Eye (tissue), 1 donor: ENCODE measurements at places on chromosomes 13 and 19.
A peak's percentile ranks its signal among the peaks of the same experiment; 100 is the strongest.

DNA sequence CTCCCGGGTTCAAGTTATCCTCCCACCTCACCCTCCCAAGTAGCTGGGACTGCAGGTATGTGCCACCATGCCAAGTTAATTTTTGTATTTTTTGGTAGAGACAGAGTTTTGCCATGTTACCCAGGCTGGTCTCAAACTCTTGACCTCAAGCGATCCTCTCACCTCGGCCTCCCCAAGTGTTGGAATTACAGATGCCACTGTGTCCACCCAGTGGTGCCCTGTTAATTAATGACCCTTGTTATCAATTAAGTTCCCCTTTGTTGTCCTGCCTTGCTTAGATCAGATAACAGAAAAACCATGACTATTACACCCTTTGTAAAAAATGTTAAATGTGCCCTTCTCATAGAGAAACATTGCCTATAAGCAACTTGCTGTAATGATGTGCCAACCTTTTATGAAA, 34.4 kb upstream of the IGFL1 start:
- no peak for DNase-seq

DNA sequence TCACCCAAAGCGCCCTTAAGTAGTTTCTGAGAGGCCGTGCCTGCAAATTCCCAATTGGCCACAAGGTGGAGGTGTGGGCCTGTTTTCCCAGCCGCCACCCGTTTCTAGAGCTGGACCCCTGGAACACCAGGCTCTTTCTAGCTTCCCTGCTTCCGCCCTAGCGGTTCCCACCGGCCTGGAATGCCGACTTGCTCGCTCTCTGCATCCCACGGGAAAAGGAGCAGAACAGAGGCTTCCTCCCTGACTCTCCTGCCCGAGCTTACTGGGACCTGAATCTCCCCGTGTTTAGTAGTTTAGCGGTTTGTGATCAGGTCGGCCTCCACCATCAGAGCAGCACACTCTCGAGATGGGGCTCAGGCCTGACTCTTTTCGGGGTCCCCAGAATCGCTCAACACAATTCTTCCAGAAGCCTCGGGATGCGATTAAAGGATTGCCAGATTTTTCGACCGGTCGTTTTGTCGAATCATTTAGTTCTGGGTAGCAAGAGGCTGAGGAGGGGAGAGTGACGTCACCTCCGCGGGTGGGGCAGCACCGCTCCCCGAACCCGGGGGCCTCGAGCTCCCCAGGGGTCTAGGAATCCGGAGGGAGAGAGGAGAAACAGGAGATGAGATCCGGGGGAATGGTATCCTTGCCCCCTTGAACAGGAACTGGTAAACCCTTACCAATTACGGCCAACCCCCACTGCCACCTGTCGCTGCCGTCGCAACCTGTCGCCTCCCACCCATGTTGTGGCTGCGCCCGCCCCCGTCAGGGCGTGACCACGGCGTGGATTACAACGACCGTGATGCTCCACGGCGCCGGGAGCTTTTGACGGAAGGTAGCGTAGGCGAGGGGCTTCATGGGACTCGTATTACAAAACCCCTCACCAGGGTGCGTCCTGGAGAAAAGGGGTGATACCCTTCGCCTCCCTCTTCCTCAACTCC, 8.0 kb downstream of the NAPSA start:
- DNase-seq, result peak; percentile 89

GRCh38 chr13:35720690-35721554, 244.4 kb upstream of the MAB21L1 start:
- peak; percentile 94 for DNase-seq

- DNase-seq, result no peak
These were observed 3.5 kb upstream of the CD320 start for GRCh38 chr19:8311461-8312260.

- no peak for DNase-seq
These were observed 8.0 kb downstream of the FGF22 start for GRCh38 chr19:647566-648284.

DNA sequence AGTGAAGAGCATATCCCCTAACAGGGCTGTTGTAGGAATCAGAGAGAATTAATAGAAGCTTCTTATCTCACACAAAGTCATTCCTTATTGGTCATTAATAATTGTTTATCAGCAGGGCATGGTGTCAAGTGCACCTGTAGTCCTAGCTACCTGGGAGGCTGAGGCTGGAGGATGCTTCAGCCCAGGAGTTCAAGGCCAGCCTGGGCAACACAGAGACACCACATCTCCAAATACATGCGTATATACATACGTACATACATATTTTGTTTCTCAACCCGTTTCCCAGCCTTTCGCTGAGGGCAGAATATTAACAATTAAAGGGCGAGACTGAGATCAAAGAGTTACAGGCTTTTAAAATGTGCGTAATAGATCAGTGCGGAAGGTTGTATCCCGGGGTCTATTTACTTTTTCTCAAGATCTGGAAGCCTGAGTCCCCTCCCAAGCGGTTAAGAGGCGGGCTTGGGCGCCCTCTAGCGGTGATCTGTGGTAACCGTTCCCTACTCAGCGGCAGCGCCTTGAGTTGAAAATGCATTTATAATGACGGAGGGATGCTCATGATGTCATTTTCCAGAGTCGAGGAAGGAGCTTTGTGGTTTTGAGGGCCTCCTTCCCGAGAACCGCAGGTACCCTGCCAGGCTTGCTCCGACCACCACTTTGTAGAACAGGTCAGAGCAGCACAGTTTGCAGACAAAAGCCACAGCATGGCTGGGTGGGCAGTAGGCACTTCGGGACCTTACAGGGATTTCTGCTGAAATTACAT, 169.6 kb upstream of the GPR12 start:
- DNase-seq, result peak; percentile 93

DNA sequence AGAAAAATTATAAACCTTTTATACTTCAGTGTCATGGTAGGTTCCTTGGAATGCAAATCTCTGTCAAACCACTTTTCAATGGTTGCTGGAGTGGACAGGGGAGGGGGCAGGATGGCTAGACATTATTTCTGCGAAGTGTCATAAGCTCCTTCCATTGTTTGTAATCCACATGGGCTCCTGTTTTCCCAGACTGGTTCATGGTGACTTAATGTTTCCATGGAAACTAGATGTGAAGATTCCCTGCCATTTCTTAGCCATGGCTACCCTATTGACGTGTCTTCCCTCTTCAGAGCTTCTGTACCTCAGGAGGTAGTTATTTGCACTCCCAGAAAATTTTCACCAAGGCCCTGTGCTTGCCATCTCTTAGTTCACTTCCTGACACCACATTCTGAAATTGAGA, 95.3 kb downstream of the UFM1 start:
- no peak for DNase-seq

- DNase-seq, result peak; percentile 72
These were observed 1.1 kb downstream of the MBD3 start for GRCh38 chr19:1591421-1592023.

GRCh38 chr13:34469196-34469986, 472.7 kb upstream of the NBEA start:
- peak; percentile 57 for DNase-seq

GRCh38 chr19:11581740-11582139, 4.3 kb upstream of the ACP5 start:
- DNase-seq, result no peak

DNA sequence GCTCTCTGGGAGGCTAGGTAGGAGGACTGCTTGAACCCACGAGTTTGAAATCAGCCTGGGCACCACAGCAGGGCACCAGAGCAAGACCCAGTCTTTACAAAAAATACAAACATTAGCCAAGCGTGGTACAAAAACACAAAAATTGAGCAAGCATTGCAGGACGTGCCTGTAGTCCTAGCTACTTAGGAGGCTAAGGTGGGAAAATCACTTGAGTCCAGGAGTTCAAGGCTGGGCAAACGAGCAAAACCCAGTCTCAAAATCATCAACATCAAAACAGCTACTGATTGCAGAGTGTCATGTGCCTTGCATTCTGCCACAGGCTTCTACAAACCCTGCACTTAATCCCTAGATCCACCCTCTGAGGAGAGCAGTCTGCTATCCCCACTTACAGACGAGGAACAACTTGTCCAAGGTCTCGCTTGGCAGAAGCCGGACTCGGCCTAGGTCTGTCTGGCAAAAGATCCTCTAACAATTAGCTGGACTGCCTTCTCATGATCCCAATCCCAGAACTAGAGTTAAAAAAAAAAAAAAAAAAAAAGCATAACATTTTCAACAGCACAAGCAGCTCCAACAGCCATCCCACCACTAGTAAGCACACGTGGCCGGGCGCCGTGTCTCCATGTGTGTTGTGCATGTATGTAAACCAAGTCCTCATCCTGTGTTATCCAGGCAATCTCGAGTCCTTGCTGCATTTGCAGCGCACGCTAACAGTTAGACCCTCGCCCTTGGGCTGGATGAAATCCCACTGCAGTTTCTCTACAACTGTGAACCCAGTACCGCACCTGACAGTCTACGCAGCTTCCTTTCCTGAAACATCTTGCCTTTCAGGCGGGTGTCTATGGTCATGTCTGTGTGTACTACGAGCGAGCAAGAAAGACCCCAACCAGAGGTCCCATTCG, 2.0 kb downstream of the PPP6R1 start:
- no peak for DNase-seq

- DNase-seq, result no peak
These were observed 28.9 kb downstream of the FRY start for GRCh38 chr13:32060401-32060878.

- no peak for DNase-seq
These were observed 9.6 kb downstream of the IRGQ start for GRCh38 chr19:43586346-43586745.

GRCh38 chr13:45773236-45773635, 71.1 kb downstream of the CBY2 start:
- no peak for DNase-seq

GRCh38 chr19:7063339-7063738, 4.9 kb upstream of the MBD3L3 start:
- no peak for DNase-seq

GRCh38 chr19:49677901-49678674, 1.0 kb downstream of the PRMT1 start:
- peak; percentile 97 for DNase-seq

GRCh38 chr19:40149501-40149900, 41.7 kb upstream of the MAP3K10 start:
- no peak for DNase-seq

- DNase-seq, result no peak
These were observed 214.4 kb downstream of the RAP2A start for GRCh38 chr13:97648171-97648880.

DNA sequence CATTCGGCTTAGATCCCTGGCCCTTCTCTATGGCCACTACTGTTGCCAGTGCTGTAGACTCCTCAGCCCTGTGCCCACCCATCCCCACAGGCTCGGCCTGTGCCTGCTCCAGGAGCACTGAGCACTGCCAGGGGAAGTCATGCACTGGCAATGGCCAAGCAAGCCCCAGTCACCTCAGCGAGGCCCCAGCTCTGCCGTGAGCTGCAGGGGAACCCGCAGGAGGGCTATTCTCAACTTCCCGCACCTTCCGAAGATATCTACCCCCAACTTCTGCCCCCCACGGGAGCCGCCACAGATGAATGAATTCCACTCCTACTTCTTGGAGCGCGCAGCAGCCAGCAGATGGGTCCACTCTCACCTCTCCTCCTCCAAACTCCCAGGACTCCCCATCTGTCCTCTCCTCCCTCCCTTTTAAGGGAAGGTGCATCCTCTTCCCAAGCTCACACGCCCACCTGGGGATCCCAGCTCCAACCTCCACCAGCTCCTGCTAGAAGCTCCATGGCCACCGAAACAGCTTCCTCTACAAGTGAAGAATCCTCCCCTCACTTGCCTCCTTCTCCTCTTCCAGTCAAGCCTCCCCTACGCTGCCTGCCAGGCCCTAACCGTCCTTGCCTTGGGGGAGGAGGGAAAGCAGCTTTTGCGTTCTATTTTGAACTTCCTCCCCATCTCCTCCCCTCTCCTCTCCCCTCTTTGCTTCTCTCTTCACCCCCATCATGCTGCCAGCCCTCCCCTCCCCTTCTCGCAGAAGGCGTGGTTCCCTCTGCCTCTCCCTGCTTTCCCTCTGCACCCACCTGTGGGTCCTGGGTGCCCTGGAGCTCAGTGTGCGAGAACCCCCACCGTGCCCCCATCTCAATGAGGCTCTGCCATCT, 52.2 kb downstream of the PEPD start:
- DNase-seq, result no peak

DNA sequence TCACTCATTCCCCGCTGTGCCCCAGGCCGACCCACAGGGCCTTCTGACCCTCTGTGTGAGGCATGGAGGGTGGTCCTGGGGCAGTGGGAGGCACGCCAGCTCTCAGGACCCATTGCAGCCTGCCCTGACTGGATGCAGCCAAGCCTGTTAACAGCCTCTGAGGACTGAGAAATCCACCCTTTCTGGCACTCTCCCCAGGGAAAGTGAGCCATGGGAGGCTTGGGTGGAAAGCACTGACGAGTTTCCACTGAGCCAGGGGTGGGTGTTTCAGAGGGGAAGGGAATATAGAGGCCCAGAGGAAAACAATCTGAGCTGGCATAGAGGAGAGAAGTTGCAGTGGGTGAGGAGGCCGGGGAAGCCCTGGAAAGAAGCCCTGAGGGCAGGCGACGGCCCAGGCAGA, 30.6 kb upstream of the SLC7A10 start:
- peak; percentile 23 for DNase-seq

DNA sequence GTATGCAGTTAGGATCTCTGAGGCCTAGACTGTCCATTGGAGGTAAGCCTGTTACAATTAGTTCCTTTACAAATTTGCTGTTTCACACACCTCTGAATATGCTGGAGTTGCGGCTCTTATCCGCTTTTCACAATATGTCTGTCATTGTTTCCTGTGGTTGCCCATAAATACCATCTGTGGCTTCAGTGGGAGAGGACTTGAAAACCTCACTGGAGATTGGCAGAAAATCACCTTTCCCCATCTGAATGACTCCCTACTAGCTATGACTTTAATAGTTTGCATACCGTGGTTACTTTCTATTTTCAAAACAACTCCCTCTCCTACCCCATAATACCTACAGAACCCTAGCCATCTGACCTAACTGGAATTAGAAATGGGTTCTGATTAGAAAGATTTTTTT, 454.3 kb downstream of the PCDH17 start:
- DNase-seq, result no peak

GRCh38 chr13:79380997-79381396, 25.1 kb downstream of the RBM26 start:
- no peak for DNase-seq

- no peak for DNase-seq
These were observed 4.2 kb upstream of the SULT2B1 start for GRCh38 chr19:48547722-48548121.

GRCh38 chr13:79937311-79937710, 403.6 kb downstream of the SPRY2 start:
- DNase-seq, result no peak

- DNase-seq, result no peak
These were observed 1.4 kb downstream of the SIGLEC7 start for GRCh38 chr19:51143486-51143885.

- no peak for DNase-seq
These were observed 716.8 kb upstream of the MIR17HG start for GRCh38 chr13:90630716-90631115.

GRCh38 chr19:57288373-57288772, 8.1 kb downstream of the ZNF460 start:
- DNase-seq, result no peak

DNA sequence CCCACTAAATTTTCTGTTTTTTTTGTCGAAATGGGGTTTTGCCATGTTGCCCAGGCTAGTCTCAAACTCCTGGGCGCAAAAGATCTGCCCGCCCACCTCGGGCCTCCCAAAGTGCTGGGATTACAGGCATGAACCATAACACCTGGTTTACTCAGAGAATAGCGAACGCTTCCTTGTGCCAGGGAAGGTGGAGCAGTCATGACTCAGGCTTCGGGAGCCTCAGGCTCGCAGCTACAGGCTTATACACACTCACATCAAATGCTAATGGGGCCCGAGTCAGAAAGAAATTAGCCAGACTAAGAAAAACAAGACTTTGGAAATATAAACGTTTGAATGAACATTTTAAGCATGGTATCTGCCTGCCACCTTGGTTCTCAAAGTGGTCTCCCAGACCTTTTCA, 11.0 kb upstream of the TPT1 start:
- no peak for DNase-seq

- peak; percentile 80 for DNase-seq
These were observed 95.1 kb downstream of the RAB20 start for GRCh38 chr13:110466266-110466915.
